ENCODE measurements at places on chromosomes 11 and 22.

GRCh38 chr22:49573109-49573765 lies 254.4 kb downstream of the BRD1 start:
- DNase-seq: no peak

DNA sequence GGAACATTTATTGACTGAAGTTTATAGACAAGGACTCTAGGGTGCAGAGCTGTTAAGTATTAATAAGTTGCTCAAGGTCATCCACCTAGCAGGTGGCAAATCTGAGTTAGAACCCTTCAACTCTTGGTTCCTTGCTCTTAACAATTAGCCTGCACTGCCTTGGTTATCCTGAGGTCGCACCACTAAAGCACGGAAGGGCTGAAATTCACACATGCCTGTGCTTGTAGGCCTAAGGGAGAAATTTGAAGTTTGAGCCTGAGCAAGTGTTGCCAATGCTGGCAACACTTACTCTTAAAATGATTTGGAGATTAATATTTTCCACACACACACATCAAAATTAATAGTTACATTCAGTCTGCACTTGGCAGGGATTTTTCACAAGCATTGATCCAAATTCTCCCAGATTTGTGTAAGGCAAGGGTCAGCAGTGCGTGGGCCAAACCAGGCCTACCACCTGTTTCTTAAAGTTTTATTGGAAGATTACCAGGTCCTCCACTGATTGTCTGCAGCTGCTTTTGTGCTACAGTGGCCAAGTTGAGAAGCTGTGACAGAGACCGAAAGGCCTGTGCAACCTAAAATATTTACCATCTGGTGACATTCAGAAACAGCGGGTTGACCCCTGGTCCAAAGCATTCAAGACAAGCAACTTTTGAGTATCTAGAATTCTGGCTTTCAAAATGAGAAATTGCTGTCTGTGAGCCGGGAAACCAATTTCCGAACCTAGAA lies 16.3 kb downstream of the APOL5 start:
- no peak for DNase-seq

GRCh38 chr11:133906746-133907145 lies 50.0 kb downstream of the IGSF9B start:
- no peak for DNase-seq

DNA sequence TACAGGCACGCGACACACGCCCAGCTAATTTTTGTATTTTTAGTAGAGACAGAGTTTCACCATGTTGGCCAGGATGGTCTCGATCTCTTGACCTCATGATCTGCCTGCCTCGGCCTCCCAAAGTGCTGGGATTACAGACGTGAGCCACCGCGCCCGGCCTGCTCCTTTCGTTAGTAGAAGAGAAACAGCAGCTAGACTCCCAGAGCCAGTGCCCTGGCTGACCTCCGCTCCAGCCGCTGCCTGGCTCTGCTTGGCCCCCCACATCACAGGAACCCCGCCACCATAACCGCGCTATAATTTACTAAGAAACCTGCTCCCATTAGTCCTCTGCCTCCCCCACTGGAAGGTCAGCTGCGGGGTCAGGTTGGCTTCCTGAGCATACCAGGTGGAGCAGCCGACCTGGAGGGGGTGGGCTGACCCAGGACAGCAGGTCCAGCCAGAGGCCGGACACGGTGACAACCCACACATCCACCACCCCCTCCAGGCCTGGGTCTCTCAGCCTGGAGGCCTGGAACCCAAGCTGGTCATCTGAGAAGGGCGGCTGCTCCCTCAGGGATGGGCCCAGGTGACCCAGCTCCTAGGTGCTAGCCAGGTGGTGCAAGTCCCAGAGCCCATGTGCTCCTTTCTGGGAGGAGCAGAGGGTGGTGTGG lies 7.5 kb upstream of the POLDIP3 start:
- DNase-seq: no peak

DNA sequence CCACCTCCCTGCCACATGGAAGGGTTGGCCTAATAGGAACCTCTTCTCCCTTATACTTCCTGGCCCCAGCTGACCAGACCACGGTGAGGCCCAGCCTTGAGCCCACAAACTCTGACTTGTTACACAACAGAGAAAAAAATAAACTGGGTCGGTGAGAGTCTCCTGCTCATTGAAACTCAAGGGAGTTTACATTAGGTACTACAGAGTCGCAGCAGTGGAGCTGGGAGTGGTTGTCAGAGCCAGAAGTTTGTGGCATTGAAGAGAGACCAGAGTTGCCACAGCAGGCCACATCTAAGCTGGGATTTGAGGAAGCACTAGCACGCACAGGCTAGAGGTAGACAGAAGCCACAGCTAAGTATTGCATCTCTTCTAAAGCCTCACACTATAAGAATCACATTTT lies 296.2 kb downstream of the DDX10 start:
- no peak for DNase-seq

Measured in memory B cell (primary cell).